ENCODE measurements at places on chromosomes 4 and X.

DNA sequence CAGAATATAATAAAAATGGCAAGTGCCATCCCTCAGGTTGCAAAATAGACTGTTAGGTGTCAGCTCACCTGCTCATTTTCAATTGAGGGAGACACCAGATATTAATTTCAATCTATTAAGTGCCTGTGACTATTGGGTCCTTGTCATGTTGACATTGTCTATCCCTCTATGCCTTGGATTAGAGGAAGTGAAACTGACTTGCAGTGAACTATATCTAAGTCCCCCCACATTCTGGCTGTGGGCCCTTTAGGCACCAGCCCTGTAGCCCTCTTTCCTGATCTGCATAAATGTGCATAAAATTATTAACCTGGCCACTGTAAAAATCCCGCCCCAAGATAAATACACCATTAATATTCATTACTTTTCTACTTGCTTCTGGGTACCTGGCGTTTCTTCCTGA, 293.0 kb upstream of the CLNK start:
- no peaks in the 10 kb centered on the region for H3K27me3 ChIP-seq
- DNase-seq = no peak
- H3K36me3 ChIP-seq = no peaks in the 10 kb centered on the region
- H3K4me1 ChIP-seq = no peaks in the 10 kb centered on the region
- no peak overlapping the region for H3K4me3 ChIP-seq
- no peak overlapping the region for H3K27ac ChIP-seq

DNA sequence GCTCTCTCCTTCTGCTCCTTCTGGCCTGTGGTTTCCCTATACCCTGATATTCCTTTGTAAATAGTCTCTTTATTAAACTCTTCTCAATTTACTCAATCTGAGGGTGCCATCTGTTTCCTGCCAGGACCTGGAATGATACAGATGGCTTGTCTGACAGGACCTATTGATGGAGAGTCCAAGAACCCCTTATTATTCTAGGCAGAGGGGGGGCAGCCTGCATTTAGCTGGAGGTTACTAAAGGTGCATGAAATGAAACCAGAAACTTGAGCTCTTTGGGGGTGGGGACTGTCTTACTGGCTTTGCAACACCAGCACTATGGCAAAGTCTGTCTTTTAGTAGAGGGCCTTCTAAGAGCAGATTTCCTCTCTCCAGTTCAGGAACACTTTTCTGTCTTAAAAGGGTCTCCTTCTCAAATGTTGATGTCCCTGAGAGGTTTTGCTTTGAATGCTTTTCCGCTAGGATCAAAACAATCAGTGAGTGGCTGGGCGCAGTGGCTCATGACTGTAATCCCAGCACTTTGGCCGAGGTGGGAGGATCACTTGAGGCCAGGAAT, 162.5 kb upstream of the MED14 start:
- no peak overlapping the region for H3K4me3 ChIP-seq
- H3K27ac ChIP-seq = no peak overlapping the region
- H3K36me3 ChIP-seq = no peaks in the 10 kb centered on the region
- no peaks in the 10 kb centered on the region for H3K4me1 ChIP-seq
- no peak for DNase-seq

- H3K27ac ChIP-seq = no peak overlapping the region
- H3K4me3 ChIP-seq = no peak overlapping the region
- H3K4me1 ChIP-seq = peaks cover 10% of the 10 kb centered on the region
- H3K27me3 ChIP-seq = no peaks in the 10 kb centered on the region
- DNase-seq = no peak
These were observed 238.8 kb downstream of the MGST2 start for GRCh38 chr4:139904406-139904805.

GRCh38 chrX:46582325-46582724, 8.8 kb downstream of the CHST7 start:
- H3K27me3 ChIP-seq = no peaks in the 10 kb centered on the region
- peaks cover under 1% of the 10 kb centered on the region for H3K4me1 ChIP-seq
- no peaks in the 10 kb centered on the region for H3K36me3 ChIP-seq
- H3K4me3 ChIP-seq = no peak overlapping the region
- H3K27ac ChIP-seq = no peak overlapping the region
- DNase-seq = no peak

- peak overlapping the region; percentile 47 for H3K27ac ChIP-seq
- peaks cover 29% of the 10 kb centered on the region for H3K4me1 ChIP-seq
- peak; percentile 55 for DNase-seq
These were observed 97.3 kb upstream of the DDIT4L start for GRCh38 chr4:100287534-100287933.

- H3K36me3 ChIP-seq = no peaks in the 10 kb centered on the region
- H3K4me3 ChIP-seq = no peak overlapping the region
- no peak for DNase-seq
- H3K27me3 ChIP-seq = no peaks in the 10 kb centered on the region
- H3K27ac ChIP-seq = no peak overlapping the region
These were observed 35.6 kb upstream of the EDA2R start for GRCh38 chrX:66674506-66674905.

GRCh38 chrX:32896088-32896487, 315.3 kb downstream of the DMD start:
- peaks cover 11% of the 10 kb centered on the region for H3K4me1 ChIP-seq
- H3K27me3 ChIP-seq = peaks cover 3% of the 10 kb centered on the region
- H3K27ac ChIP-seq = peak overlapping the region; percentile 67
- no peaks in the 10 kb centered on the region for H3K36me3 ChIP-seq
- no peak for DNase-seq

DNA sequence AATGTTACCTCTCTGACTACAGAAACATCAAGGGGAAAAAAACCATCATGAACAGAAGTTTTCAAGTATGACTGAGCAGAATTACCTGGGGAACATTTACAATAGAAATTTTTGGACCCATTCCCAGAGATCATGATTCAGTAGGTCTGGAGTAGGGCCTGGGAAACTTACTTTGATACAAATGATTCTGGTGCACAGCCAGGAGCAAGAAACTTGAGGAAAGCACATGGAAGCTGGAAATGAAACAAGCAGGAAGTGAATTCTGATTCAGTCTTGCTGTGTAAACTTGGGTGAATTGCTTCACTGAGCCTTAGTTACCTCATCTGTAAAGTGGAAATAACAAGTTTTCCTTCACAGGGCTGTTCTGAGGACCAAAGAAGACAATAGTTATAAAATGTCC, 192.5 kb upstream of the TAPT1 start:
- H3K27me3 ChIP-seq = no peaks in the 10 kb centered on the region
- H3K27ac ChIP-seq = no peak overlapping the region
- no peaks in the 10 kb centered on the region for H3K4me1 ChIP-seq
- H3K4me3 ChIP-seq = no peak overlapping the region
- no peaks in the 10 kb centered on the region for H3K36me3 ChIP-seq

DNA sequence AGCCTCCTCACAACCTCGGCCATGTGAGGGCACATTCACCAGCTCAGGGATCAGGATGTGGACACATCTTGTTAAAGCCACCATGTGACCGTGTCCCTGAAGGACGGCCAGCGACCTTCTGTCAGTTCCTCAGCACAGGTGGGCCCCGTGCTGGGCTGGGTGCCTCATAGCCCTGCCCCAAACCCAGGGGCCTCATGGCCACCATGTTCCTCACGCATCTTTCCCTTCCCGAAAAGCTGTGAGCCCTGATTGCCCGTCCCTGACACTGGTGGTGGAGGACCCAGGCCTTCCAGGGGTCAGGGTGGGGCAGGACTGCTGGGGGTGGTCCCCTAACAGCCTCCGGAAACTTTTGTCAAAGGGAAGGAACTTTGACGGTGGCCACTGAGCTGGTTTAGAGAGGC, 60.1 kb upstream of the ADRA2C start:
- peaks cover 38% of the 10 kb centered on the region for H3K27me3 ChIP-seq
- no peak for DNase-seq
- no peak overlapping the region for H3K4me3 ChIP-seq
- no peaks in the 10 kb centered on the region for H3K36me3 ChIP-seq
- H3K4me1 ChIP-seq = no peaks in the 10 kb centered on the region
- H3K27ac ChIP-seq = no peak overlapping the region

DNA sequence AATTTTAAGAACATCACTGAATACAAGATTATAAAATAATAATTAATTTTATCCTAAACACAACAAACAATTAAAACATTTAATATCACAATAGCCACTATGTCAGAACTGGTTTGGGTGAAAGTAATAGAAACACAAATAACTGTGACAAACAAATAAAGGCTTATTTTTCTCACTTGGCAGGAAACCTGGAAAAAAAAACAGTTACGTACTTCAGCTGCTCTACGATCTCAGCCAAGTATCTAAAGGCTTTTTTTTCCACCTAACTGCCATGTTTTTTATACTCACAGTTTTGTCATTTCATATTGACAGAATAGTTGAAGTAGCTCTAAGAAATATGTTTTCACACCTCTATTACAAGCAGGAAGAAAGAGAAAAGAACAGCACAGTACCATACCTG, 284.8 kb upstream of the INTU start:
- no peak for DNase-seq
- no peaks in the 10 kb centered on the region for H3K27me3 ChIP-seq
- no peak overlapping the region for H3K4me3 ChIP-seq
- no peaks in the 10 kb centered on the region for H3K36me3 ChIP-seq
- no peak overlapping the region for H3K27ac ChIP-seq
- no peaks in the 10 kb centered on the region for H3K4me1 ChIP-seq

DNA sequence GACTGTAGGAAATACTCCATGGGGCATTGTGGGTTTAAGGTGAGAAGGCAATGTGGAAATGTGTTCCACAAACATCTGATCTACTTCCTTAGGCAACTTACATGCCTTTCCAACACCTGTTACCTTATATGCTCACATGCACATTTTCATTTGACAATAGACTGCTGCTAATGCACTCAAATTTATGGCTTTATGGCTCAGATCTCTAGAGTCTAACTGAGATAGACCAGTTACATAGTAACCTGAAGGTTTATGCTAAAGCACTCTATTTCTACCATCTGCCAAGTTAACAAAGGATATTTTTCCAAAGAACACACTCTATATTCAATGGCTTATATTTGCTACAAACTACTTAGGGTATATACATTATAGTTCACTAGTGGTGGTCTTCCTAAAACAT, 969.0 kb downstream of the TECRL start:
- no peak overlapping the region for H3K27ac ChIP-seq
- no peaks in the 10 kb centered on the region for H3K4me1 ChIP-seq
- no peaks in the 10 kb centered on the region for H3K27me3 ChIP-seq
- H3K36me3 ChIP-seq = no peaks in the 10 kb centered on the region
- no peak for DNase-seq
- H3K4me3 ChIP-seq = no peak overlapping the region

- peaks cover 3% of the 10 kb centered on the region for H3K4me1 ChIP-seq
- H3K36me3 ChIP-seq = no peaks in the 10 kb centered on the region
- no peak overlapping the region for H3K4me3 ChIP-seq
- DNase-seq = no peak
These were observed 15.5 kb downstream of the AFAP1 start for GRCh38 chr4:7924163-7924562.

GRCh38 chrX:139086246-139086645, 374.7 kb upstream of the FGF13 start:
- H3K4me1 ChIP-seq = no peaks in the 10 kb centered on the region
- H3K27ac ChIP-seq = no peak overlapping the region
- no peaks in the 10 kb centered on the region for H3K27me3 ChIP-seq
- no peak for DNase-seq
- H3K4me3 ChIP-seq = no peak overlapping the region
- H3K36me3 ChIP-seq = no peaks in the 10 kb centered on the region

GRCh38 chr4:90982813-90983212, 855.6 kb downstream of the CCSER1 start:
- H3K4me1 ChIP-seq = no peaks in the 10 kb centered on the region
- no peak overlapping the region for H3K27ac ChIP-seq
- no peaks in the 10 kb centered on the region for H3K27me3 ChIP-seq
- H3K4me3 ChIP-seq = no peak overlapping the region
- DNase-seq = no peak

GRCh38 chrX:1528186-1528883, 8.7 kb downstream of the P2RY8 start:
- no peak overlapping the region for H3K4me3 ChIP-seq
- H3K27me3 ChIP-seq = no peaks in the 10 kb centered on the region
- H3K36me3 ChIP-seq = no peaks in the 10 kb centered on the region
- DNase-seq = no peak

DNA sequence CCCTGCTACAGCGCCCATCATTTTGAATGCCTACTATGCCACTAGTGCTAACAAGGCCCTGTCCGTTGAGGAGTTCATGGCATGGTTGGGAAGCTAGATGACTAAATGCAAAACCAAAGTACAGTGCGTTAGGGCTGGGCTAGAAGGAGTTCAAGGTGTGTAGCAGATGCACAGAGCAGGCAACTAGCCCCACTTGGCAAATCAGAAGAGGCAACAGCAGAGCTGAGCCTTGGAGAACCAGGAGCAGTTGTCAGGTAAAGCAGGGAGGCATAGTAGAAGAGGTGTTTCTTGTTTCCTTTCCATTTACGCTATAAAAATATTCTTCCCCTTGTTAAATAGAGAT, 146.6 kb upstream of the CPEB2 start:
- no peak overlapping the region for H3K4me3 ChIP-seq
- no peak overlapping the region for H3K27ac ChIP-seq
- no peaks in the 10 kb centered on the region for H3K27me3 ChIP-seq
- no peak for DNase-seq
- no peaks in the 10 kb centered on the region for H3K4me1 ChIP-seq

DNA sequence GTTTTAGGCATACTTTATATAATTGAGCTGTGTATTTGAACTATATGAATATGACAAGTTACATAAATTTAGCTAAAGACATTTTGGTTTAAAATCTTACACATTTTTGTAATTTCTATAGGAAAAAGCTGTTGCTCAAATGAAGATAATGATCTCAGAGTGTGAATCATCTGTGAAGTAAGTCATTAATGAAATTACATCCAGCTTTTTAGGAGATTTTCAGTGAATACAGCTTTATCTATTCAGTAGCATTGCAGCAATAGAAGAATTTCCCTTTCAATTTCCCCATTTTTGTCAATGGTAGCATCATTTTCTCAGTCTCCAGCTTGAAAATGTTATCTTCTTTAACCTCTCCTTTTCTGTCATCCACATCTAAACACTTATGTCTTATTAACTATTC, 59.5 kb downstream of the CEP135 start:
- peaks cover 5% of the 10 kb centered on the region for H3K36me3 ChIP-seq
- no peak overlapping the region for H3K27ac ChIP-seq
- H3K4me1 ChIP-seq = no peaks in the 10 kb centered on the region
- no peaks in the 10 kb centered on the region for H3K27me3 ChIP-seq
- no peak overlapping the region for H3K4me3 ChIP-seq

DNA sequence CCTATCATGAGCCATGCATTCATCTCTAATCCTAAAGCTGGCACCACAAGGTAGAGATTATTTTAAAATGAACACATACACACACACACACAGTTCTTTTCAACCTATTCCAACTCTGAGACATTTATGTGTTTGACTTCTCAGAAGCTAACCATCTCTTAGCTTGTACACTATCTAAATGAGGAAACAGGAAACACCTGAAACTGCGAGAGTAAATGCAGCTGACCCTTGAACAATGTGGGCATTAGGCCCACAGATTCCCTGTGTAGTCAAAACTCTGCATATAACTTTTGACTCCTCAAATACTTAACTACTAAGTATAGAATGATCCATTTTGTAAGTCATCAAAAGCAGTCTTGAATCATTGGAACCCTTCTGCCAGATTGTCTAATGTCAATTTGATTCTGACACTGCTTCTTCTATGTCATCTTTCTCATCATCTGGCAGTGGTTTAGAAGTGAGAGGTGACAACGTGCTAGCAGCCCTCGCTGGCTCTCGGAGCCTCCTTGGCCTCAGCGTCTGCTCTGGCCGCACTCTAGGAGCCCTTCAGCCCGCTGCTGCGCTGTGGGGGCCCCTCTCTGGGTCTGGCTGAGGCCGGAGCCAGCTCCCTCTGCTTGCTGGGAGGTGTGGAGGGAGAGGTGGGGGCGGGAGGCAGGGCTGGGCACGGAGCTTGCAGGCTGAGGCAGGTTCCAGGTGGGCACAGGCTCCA, 21.4 kb upstream of the IL15 start:
- no peak overlapping the region for H3K27ac ChIP-seq
- no peak overlapping the region for H3K4me3 ChIP-seq
- no peaks in the 10 kb centered on the region for H3K36me3 ChIP-seq
- H3K4me1 ChIP-seq = no peaks in the 10 kb centered on the region
- no peaks in the 10 kb centered on the region for H3K27me3 ChIP-seq
